ENCODE measurements at places on chromosomes 16 and 17. TPM values are rescaled to one million over a fixed set of nuclear protein-coding genes. Genes with fewer than 3 reads are reported as not detected.

DNA sequence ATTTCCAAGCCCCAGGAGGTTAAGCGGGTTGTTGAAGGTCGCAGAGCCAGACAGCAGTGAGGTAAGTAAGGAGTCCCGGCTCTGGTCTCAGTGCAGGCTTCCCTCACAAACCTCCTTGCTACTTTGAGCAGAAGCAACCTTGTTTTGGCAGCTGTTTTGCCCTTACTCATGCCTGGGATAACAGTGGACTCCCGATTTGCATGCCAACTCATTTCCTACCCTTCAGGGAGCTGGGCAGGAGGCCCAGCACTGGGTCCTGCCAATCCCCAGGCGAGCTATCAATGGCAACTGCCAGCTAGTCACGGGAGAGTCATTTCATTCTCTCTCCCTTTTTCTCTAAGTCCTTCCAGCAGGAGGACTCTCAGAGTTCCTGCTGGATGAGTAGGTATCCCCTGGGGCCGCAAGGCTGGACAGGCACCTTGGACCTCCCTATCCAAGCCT lies 72.0 kb upstream of the KSR1 start:
- peak; percentile 54 for DNase-seq

DNA sequence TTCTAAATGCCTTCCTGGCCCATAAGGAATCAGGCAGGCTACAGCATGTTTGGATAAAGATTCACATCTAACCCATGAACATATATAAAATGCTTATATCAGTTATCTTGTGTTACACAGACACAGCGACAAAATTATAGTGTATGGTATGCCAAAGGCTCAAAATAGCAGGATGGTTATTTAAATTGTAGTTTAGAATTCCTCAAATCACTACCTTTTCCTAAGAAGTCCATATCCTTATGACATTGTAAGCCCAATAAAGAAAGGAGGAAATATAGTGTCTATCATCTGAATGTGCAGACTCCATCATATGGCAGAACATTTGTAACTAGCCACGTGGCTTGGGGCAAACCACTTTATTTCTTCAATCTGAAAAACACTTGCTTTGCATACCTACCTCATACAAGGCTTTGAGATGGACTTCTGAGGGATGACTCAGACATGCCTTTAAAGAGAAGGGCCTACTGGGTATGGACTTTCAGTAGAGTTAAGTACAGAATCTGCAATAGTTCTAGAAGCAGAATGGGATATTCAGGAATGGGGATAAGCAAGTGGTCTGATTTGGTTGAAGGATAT lies 12.1 kb upstream of the DHX8 start:
- no peak for DNase-seq

DNA sequence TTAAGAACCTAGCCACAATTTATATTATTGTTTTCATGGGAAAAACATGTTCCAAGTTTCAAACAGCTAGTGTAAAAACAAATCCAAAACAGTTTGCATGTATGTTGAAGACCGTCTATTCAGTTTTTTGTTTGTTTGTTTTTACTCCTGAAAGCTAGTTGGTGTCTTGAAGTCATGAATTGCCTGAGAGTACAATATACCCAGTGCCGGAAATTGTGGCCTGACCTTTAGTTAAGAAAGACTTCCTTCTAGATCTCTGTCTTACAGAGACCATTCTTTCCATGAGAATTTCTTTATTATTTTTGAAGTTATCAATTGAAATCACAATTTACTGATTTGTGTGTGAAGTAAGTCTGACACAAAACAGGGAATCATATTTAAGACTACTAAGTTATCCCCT lies 474.8 kb downstream of the KCNJ2 start:
- DNase-seq, result no peak

DNA sequence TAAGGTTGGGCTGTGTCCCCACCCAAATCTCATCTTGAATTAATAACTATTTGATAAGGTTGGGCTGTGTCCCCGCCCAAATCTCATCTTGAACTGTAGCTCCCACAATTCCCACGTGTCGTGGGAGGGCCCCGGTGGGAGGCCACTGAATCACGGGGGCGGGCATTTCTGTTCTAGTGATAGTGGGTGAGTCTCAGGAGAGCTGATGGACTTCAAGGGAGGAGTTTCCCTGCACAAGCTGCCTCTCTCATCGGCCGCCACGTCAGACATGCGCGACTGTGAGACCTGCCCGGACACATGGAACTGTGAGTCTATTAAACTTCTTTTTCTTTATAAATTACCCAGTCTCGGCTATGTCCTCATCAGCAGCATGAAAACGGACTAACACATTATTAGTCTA lies 44.9 kb upstream of the METRNL start:
- DNase-seq, result no peak

GRCh38 chr16:15775663-15776304 lies 81.0 kb downstream of the MYH11 start:
- DNase-seq, result no peak

DNA sequence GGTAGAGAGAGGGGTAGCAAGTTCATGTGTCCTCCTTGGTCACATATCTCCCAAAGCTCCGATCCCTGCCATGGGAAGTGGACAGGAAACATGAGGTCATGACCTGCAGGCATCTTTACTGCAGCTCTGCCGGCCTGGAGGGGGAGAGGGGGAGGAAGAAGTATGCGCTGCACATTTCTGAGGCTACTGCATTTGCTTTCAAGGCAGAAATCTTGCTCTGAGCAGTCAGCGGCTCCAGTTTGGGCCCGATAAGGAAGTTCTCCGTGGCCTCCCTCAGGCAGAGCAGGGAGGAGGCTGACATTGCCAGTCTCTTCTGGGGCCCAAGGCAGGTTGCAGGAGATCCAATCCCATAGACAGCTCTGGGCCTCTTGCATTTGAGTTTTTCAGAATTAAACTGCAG lies 1.5 kb upstream of the NHERF1 start:
- peak; percentile 91 for DNase-seq

- DNase-seq, result no peak
Observed at GRCh38 chr17:38461683-38462082, 33.4 kb downstream of the ARHGAP23 start.

DNA sequence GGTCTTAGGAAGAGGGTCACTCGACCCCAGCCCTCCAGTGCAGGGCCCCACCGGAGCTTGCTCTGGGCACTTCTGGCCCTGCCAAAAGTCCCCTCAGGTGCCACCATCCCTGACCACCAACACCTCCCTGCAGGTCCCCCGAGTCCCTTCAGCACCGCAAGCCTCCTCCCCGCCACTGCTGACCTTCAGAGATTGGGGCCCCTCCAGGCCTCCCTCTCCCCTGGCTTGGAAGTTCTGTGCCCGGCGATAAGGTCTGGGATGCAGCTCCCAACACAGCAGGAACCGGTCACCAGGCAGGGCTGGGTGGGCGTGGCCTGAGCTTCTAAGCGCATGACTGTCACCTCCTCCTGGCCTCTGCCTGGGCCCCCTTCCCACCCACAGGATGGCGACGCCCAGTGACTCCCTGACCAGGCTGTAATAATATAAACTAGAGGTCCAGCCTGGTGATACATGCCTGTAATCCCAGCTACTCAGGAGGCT lies 11.2 kb downstream of the PIEZO1 start:
- peak; percentile 87 for DNase-seq

DNA sequence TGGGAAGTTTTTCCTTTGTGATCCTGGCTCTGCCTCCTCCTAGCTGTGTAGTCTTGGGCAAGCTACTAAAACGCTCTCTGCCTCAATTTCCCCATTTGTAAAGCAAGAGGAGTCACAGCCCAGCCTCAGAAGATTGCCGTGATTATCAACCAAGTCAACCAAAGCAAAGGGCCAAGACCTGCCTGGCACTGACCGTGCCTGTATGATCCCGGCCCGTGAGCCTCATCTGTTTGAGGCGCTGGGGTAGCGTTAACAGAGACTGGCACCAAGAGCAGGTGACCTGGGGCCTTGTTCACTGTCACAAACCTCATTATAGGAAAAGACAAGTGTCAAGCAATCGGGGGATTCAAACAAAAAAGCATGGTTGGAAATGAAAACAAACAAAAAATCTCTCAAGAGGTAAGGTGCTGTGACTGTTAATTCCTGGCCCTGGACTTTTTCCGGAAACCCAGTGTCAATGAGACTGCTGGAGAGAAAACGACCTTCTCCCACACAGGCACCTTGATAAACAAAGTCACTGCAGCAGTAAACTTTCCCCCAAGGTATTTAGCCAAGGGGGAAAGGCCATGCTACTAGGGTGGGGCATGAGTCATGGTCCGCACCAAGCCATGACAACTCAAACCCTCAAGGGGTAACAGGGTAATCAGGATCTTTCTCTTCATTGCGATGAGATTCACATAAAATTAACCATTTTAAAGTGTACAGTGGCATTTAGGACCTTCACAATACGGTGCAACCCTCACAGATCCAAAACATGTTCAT lies 5.4 kb downstream of the MEAK7 start:
- no peak for DNase-seq

DNA sequence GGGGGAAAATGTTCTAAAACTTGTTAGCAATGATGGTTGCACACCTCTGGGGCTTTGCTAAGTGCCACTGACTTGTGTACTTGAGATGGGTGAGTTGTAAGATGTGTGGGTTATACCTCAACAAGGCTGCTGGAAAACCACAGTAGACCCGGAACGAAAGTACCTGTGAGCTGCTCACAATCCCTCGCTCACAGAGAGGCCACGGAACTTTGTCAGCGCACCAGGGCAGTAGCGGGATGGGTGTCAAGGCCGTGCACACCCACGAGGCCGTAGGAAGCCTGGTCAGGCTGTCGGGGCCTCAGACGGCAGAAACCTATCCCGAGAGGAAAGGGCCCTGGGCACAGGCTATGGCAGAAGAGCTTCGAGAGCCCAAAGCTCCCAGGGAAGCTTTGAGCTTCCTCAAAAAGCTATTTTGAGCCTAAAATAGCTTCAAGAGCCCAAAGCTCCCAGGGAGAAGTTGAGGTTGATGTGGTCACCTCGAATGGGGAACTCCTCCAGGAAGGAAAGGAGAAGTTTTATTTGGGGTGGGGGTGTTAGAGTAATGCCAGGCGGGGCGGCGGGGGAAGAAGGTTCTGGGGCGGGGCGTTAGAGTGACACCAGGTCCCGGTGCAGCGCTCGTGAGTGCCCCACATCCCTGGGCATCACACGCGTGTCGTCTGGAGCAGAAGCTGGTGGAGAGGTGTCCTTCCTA lies 19.0 kb downstream of the CBFA2T3 start:
- no peak for DNase-seq

GRCh38 chr17:27380551-27380950 lies 75.7 kb upstream of the KSR1 start:
- DNase-seq, result no peak

- peak; percentile 61 for DNase-seq
Observed at GRCh38 chr17:8629371-8630226, 926 bp downstream of the MYH10 start.

GRCh38 chr16:86286991-86287663 lies 223.2 kb upstream of the FOXF1 start:
- DNase-seq, result no peak

GRCh38 chr17:68449021-68449739 lies 8.1 kb downstream of the WIPI1 start:
- DNase-seq, result no peak

DNA sequence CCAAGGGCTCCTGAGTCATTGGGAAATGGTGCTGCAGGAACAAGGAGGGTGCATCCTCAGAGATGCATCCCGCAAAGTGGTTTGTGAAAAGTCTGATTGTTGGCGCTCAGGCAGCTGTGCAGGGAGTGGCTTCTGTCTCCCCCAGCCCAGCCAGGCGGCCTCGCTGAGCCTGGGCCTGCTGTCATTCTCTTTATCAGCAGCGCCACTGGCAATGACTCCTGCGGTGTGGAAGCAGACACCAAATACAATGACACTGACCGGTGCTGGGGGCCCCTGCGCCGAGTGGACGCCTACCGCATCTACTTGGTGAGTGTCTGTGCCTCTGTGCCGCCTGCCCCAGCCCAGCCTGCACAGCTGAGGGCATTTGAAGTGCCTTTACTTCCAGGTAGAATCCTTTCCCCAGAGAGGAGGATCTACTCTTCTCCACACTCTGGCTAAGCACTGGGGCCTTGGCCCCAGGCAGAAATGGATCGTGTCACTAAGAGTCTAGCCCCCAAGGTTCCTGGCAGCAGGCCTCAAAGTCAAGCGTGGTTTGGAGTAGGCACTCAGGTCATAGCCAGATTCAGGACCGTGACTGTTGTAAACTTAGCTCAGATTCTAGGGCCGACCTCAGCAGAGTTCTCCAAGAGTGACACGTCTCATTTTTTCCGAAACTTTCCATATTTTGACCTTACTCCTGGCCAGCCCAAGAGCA lies 19.3 kb upstream of the NAT9 start:
- no peak for DNase-seq

DNA sequence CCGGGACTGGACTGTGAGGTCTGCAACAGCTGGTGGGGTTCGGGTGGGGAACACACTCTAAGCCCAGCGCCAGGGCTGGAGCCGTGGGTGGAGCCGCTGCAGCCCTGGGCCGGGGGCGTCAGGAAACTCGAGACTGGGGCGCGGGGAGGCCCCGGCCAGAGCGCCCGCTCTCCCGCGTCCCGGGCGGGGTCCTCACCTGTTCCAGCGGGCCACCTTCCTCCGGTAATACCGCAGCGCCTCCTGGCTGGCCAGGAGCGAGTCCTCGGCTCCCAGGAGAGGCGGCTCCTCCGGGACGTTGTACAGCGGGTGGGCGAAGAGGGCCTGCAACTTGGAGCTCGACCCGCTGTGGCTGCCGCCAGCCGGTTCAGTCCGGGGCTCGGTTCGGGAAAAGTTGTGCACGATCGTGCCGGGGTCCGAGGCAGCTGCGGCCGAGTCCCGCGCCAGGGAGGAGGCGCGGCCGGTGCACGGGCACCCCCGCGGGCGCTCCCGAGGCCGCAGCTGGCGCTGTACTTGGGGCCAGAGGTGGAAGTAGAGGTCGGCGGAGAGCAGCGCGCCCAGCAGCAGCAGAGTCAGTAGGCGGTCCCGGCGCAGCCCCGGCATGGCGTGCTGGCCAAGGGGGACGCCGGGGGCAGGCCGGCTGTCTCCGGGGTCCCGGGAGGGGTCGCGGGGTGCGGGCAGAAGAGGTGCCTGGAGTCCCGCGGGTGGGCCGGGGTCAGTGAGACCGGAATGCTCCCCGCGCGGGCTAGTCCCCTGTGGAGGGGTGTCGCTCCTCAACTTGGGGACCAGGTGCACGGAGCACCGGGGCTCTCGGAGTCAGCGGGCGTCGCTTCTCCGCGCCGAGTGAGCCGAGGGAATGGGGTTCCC lies 868 bp downstream of the FAM20A start:
- no peak for DNase-seq

GRCh38 chr17:65588181-65588808 lies 26.8 kb upstream of the AXIN2 start:
- peak; percentile 10 for DNase-seq

DNA sequence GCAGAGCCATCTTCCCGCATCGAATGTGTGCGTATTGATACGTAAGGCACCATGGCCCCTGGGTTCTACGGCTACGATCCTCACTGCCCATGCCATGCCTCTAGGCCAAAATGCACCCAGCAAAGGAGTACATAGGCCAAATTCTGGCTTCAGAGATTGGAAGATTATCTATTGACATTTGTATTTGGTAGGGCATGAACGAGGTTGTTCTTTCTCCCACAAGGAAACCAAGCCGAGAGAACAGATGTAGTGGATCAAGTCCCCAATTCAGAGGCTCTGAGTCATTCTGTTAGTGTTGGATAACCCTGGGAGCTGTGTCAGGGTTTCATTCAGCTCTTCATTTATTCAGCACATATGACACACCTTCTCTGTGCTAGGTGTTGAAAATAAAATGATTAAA lies 36.5 kb downstream of the HOXB1 start:
- DNase-seq, result peak; percentile 53

SLC2A4 gene
- not detected for total RNA-seq

TERB1 gene
- total RNA-seq, result under 0.01 TPM

EVPLL gene
- not detected for total RNA-seq

ATF7IP2 gene
- 4.8 TPM for total RNA-seq

MYO15A gene
- total RNA-seq, result 0.43 TPM

CSH1 gene
- not detected for total RNA-seq

SMYD4 gene
- 12.5 TPM for total RNA-seq

CNTD1 gene
- total RNA-seq, result not detected

SHCBP1 gene
- 31.5 TPM for total RNA-seq

SNX20 gene
- total RNA-seq, result not detected

SLC38A8 gene
- total RNA-seq, result not detected

SMIM22 gene
- not detected for total RNA-seq

KRTAP4-3 gene
- total RNA-seq, result not detected

GAA gene
- total RNA-seq, result 15.1 TPM
